ENCODE measurements at places on chromosomes 6 and 20.

DNA sequence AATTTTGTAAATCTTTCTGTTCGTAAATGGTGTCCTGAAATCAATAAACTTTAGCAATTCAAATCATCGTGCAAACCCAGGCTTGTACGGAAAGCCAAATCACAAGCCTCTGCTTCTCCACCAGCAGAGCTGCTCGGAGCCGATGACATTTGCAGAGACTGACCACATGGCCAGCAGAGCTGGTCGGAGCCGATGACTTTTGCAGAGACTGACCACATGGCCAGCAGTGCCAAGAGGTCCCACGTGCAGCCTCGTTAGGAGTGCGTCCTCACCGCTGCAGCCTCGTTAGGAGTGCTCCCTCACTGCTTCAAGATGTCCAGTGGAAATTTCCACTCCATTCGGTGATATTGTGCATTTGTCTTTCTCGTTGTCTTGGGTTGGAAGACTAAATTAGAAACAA, 28.5 kb downstream of the SMOC2 start:
- no peak for DNase-seq

DNA sequence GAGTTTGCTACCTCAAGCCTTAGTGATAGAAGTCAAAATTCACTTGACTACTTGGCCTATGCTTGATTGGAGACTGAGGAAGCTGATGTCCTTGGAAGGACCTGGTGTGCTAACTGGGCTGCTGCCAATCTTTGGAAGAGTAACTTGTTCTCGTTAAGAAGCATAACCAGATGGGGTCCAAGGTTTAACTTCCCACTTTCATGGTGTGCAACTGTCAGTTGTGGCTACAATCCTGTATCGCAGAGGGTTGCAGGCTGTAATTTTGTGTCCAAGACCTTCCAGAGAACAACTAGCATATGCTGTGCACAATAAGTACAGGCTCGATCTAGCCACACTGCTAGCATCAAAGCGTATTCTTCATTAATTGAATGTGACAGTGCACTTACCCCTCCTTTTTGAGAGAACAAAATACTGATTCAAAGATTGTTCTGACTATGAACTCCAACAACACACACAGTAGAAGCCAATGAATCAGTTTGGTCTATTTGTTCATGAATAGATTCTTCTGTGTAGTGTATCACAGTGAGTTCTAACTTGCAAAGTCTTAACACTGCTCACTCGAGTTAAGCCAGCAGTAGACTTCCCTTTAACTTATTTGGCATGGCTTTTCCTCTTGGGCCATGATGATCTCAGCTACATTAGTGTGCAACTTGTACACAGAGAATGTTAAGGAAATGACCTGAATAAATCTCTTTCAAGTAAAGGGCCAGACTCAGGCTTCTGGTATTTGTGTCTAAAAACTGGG, 15.8 kb upstream of the PLCB1 start:
- DNase-seq, result no peak

DNA sequence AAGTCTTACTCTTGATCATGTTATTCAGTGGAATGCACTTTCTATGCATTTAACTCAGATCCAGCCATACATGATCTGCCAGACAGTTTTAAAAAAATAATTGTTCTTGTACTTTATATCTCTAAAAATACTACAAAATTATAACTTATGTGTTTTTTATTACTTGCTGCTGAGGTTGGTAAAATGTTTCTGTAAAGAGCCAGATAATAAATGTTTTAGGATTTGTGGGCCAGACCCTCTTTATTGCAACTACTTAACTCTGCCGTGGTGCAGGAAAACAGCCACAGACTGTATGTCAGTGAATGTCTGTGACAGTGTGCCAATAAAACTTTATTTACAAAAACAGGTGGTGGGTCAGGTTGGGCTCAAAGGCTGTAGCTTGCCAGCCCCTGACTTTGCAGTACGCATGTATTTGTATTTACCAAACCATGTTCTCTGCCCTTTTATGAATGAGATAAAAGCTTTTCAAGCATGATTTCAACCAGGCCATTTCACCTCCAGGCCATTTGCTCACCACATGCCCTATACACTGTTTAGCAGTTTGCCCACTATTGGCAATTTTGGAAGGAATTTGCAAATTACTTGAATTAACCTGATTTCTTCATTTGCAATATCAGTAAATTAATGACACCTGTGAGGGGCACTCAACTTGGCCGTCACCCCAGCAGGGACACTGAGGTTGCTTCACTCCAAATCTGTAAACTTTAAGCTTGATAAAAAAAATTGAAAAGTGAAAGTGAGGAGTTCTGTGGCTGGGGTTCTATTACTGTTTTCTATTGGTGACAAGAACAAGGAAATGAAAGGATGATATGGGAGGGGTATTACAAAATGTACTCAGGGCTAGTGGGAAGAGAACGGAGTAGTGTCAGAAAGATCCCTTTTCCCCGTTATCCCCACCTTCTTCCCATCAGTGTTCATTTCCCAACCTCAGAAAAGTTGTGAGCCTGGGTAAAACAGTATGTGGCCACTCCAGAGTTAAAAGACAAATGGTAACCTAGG, 133.4 kb downstream of the CEBPB start:
- DNase-seq, result no peak

- peak; percentile 35 for DNase-seq
Observed at GRCh38 chr20:31704225-31705119, 18.2 kb downstream of the BCL2L1 start.

GRCh38 chr6:7200598-7201443, 93.1 kb downstream of the RREB1 start:
- no peak for DNase-seq

- DNase-seq, result no peak
Observed at GRCh38 chr6:121522265-121522664, 86.8 kb downstream of the GJA1 start.

- no peak for DNase-seq
Observed at GRCh38 chr6:56416247-56416646, 168.9 kb upstream of the COL21A1 start.
